ENCODE measurements at places on chromosomes 4 and X. TPM values are rescaled to one million over a fixed set of nuclear protein-coding genes. Genes with fewer than 3 reads are reported as not detected.

Gene DUSP21
- total RNA-seq, result not detected

Gene ODAPH
- total RNA-seq, result not detected

Gene CSAG1
- not detected for total RNA-seq

- H3K27ac ChIP-seq, result no peak overlapping the region
- no peaks in the 10 kb centered on the region for H3K36me3 ChIP-seq
- no peaks in the 10 kb centered on the region for H3K27me3 ChIP-seq
- no peaks in the 10 kb centered on the region for H3K4me1 ChIP-seq
Observed at GRCh38 chr4:30103455-30103854, 616.7 kb upstream of the PCDH7 start.

- H3K36me3 ChIP-seq, result no peaks in the 10 kb centered on the region
- no peak for DNase-seq
- H3K4me1 ChIP-seq, result peaks cover 53% of the 10 kb centered on the region
- peak overlapping the region; percentile 87 for H3K4me3 ChIP-seq
- no peaks in the 10 kb centered on the region for H3K27me3 ChIP-seq
Observed at GRCh38 chr4:7044137-7044930, 1.2 kb downstream of the TADA2B start.

GRCh38 chrX:129771266-129771995 lies 8.3 kb upstream of the SASH3 start:
- peak; percentile 63 for DNase-seq
- H3K27ac ChIP-seq, result peak overlapping the region; percentile 93
- no peaks in the 10 kb centered on the region for H3K27me3 ChIP-seq
